ENCODE measurements at places on chromosomes 3 and 15. TPM values are rescaled to one million over a fixed set of nuclear protein-coding genes. Genes with fewer than 3 reads are reported as not detected.

DNA sequence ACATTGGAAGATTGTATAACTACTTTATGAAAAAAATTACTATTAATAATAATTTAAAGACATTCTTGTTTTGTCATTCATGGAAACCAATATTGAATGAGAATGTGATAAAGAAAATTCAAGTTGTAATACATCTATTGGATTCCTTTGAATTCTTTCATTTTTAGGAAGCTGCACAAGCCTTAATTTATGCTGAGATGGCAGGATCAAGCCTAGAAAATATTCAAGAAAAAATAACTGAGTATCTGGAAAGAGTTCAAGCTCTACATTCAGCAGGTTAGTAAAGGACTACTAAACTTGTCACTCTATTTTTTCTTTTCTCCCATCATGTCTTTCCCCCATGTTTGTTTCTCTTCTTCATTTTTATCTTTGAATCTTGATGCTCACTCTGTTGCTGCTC, 5.9 kb downstream of the CAPN7 start:
- H3K27ac ChIP-seq = no peak overlapping the region
- H3K36me3 ChIP-seq = peaks cover 17% of the 10 kb centered on the region
- no peaks in the 10 kb centered on the region for H3K27me3 ChIP-seq
- no peak for DNase-seq
- peaks cover 5% of the 10 kb centered on the region for H3K4me1 ChIP-seq

- no peak overlapping the region for H3K27ac ChIP-seq
- peaks cover 6% of the 10 kb centered on the region for H3K27me3 ChIP-seq
- H3K4me1 ChIP-seq = peaks cover 5% of the 10 kb centered on the region
- peaks cover 7% of the 10 kb centered on the region for H3K36me3 ChIP-seq
- no peak for DNase-seq
- no peak overlapping the region for H3K4me3 ChIP-seq
These were observed 79.5 kb upstream of the CHMP2B start for GRCh38 chr3:87147562-87147961.

GRCh38 chr3:113287803-113288648, 76.7 kb downstream of the BOC start:
- peaks cover 22% of the 10 kb centered on the region for H3K36me3 ChIP-seq
- H3K27me3 ChIP-seq = no peaks in the 10 kb centered on the region
- no peak overlapping the region for H3K4me3 ChIP-seq
- no peak for DNase-seq
- peaks cover 54% of the 10 kb centered on the region for H3K4me1 ChIP-seq

- no peak overlapping the region for H3K27ac ChIP-seq
- no peaks in the 10 kb centered on the region for H3K27me3 ChIP-seq
- no peaks in the 10 kb centered on the region for H3K4me1 ChIP-seq
- no peaks in the 10 kb centered on the region for H3K36me3 ChIP-seq
- no peak for DNase-seq
These were observed 93.1 kb upstream of the SAMMSON start for GRCh38 chr3:69906351-69906966.

GRCh38 chr15:67080118-67080899, 14.9 kb downstream of the SMAD3 start:
- peak overlapping the region; percentile 13 for H3K27ac ChIP-seq
- H3K4me3 ChIP-seq = no peak overlapping the region

DNA sequence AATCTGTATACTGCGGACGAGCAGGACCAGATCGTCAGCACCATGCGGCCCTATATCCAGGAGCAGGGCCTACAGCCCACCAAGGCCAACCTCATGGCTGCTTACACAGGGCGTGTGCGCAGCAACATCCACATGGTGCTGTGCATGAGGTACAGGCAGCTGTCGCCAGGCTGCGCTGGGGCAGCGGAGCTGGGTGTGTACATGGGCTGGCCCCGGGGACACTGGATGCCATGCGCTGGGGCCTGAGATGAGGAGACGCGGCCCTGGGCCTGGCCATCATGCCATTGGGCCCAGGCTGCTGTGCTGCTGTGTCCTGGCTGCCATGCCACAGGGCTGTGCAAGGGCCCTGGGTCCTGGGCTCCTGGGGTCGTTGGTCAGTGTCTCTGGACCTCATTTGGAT, 61.5 kb downstream of the SEMA3G start:
- no peak overlapping the region for H3K27ac ChIP-seq
- no peak for DNase-seq
- no peak overlapping the region for H3K4me3 ChIP-seq

DNA sequence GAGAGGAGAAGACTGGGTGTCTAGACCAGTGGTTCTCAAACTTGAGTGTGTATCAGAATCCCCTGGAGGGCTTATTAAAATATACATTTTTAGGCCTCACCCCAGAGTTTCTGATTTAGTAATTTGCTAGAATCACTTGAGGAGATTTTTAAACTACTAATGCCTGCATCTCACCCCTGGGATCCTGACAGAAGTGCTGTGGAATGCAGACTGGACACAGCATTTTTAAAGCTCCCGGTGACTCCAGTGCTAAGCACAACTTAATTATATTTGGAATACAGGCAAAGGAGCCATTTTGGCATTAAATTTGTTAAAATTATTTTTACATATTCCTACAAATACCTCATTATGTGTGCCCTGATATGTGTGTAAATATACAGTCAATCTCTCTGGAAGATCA, 26.7 kb upstream of the COL6A6 start:
- H3K27me3 ChIP-seq = no peaks in the 10 kb centered on the region
- peaks cover 24% of the 10 kb centered on the region for H3K4me1 ChIP-seq
- no peak overlapping the region for H3K4me3 ChIP-seq
- no peaks in the 10 kb centered on the region for H3K36me3 ChIP-seq
- H3K27ac ChIP-seq = no peak overlapping the region

CD47 gene
- total RNA-seq = 204 TPM

RETNLB gene
- total RNA-seq = 1.1 TPM
